ENCODE measurements at places on chromosomes 2 and 18. TPM values are rescaled to one million over a fixed set of nuclear protein-coding genes. Genes with fewer than 3 reads are reported as not detected.

Gene RGPD3
- 1.2 TPM for total RNA-seq

Gene NCKAP5
- total RNA-seq = 11.5 TPM

Gene WDR75
- 65.5 TPM for total RNA-seq

Gene ABCG5
- total RNA-seq = 0.23 TPM

Gene SPC25
- 9.2 TPM for total RNA-seq

Gene DYNAP
- not detected for total RNA-seq

Data from diencephalon (tissue), 1 donor.